ENCODE measurements at places on chromosomes 4 and X.

DNA sequence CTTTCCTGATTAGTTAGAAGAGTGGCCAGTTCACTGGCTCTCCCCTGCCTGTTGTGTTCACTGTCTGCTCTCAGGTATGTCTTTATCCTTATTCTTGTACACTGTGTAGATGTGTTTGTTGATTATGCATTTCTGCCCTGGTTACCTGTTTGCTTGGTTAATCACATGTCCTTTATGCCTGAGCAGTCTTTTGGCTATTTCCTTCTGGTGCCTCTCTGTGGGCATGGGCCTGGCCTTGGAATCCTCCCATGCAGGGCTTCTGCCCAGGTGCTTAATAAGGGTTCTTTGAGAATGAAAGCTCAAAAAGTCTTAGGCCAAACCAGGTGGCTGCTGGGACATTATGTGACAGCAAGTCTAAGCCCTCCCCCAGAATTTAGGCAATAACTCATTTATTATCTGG, 26.5 kb downstream of the OTUD6A start:
- DNase-seq = no peak

DNA sequence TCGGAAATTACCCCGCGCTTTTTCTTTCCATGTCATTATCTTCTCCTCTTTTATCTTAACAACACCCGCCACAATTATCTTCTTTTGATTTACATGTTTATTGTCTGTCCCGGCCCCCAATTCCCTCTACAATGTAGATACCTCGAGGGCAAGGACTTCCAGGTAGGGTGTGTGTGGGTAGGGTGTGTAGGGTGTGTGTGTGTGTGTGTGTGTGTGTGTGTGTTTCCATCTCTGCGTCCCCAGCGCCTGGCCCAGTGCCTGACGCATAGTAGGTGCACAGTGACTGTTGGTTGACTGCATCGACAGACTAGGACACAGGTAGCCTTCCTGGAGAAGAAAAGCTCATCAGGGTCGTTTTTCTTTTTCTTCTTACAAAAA, 103.1 kb downstream of the UCHL1 start:
- DNase-seq = no peak

DNA sequence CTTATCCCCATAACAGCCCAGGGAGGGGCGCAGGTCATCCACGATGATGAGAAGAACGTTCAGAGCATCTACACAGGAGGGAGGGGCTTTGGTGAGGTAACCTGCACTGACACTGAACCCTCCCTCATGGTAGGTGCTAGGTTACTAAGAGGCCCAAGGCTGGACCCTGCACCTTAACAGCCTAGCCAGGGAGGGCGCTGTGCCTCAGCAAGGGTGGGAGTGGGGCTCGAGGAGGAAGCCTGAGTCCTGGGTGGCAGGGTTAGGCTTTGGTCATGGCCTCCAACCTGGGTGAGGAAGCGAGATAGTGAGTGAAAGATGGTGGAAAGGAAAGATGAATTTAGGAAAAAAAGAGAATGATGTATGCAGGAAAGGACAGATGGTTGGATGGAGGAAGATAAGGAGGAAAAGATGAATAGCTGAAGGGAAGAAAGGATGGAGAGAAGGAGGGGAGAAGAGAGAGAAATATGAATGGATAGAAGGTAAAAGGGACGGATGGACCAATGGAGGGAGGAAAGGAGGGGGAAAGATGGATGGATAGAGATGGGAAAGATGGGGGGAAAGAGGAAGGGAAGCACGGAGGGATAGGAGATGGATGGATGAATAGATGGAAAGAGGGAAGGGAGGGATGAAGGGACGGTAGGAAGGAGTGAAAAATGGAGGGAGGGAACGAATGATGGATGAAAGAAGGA, 736 bp downstream of the IDS start:
- peak; percentile 30 for DNase-seq

- DNase-seq = no peak
Observed at GRCh38 chrX:6257025-6257424, 28.4 kb upstream of the NLGN4X start.

DNA sequence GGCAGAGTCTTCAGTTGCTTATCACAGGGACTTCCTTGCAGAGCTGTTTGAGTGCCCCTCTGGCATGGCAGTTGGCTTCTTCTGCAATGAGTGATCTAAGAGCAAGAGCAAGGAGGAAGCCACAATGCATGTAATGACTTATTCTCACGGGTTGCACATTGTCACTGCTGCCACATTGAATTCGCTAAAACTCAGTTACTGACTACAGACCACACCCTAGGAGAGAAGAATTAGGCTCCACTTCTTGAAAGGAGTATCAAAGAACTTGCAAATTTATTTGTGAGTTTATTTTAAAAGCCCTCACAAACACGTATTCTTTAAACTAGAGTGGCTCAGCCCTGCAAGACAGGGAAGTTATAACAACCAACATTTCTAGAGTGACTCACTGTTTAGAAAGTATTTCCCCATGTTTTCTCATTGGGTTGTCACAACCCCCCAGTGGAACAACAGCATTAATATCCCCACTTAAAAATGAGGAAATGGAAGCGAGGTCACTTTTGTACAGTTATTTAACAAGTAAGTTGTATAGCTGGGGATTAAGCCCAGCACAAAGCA, 32.4 kb upstream of the RBPJ start:
- DNase-seq = no peak

GRCh38 chrX:48937054-48937907, 18.5 kb upstream of the PIM2 start:
- peak; percentile 77 for DNase-seq

DNA sequence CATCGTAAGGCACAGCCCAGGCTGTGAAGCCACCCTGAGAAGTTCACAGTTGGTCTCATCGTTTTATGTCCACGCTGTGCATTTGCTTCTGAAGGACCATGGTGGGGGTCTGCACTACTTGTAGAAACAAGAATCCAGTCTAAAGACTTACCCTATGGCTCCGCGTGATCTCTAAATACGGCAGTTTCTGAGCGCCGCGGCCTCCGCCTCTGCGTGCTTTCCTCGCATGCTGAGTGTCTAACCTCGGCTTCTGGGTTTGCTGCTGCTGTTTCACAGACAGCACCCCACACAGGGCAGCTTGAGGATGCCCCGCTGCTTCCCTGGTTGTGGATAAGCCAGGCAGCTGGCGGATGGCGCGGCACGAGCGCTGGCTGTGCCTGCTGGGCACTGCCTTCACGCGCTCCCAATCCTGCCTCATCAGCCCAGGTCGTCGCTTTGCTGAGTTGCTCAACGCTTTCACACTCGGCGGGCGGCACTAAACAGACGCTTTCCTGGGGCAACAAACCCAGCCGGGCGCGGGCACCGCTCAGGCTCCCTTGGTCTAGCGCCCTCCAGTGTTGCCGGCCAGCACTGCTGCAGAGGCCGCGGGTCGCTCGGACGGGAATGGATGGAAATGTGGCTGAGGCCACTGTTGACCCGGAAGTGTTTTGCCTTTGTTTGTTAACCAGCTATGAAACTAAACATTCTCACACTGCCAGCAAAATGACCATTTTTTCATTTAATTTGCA, 39.2 kb downstream of the FGFRL1 start:
- DNase-seq = no peak

GRCh38 chrX:69207216-69207615, 42.0 kb upstream of the PJA1 start:
- no peak for DNase-seq

GRCh38 chr4:10099499-10100325, 16.9 kb downstream of the WDR1 start:
- peak; percentile 48 for DNase-seq

- no peak for DNase-seq
Observed at GRCh38 chr4:53786632-53787031, 195.3 kb upstream of the LNX1 start.

DNA sequence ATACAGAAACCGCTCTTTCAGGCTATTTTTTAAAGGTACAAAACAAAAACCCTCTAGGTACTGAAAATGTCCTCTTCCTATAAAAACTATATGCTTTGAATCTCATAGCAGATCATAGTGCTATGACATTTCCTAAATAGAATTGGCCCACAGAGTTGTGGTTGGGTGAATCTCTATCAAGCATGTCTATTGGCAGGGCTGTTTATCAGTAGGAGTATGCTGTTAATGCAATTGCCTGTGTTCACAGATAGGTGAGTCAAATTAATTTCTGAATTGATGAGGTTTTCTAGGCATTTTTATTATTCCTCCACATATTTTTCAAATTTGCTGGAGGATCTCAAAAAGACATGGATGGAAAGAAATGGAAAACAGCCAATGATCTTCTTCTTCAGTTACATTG, 73.9 kb downstream of the QRFPR start:
- DNase-seq = no peak

- DNase-seq = no peak
Observed at GRCh38 chrX:140983730-140984129, 18.7 kb upstream of the SPANXB1 start.

GRCh38 chr4:173937631-173938270, 345.7 kb downstream of the FBXO8 start:
- no peak for DNase-seq

DNA sequence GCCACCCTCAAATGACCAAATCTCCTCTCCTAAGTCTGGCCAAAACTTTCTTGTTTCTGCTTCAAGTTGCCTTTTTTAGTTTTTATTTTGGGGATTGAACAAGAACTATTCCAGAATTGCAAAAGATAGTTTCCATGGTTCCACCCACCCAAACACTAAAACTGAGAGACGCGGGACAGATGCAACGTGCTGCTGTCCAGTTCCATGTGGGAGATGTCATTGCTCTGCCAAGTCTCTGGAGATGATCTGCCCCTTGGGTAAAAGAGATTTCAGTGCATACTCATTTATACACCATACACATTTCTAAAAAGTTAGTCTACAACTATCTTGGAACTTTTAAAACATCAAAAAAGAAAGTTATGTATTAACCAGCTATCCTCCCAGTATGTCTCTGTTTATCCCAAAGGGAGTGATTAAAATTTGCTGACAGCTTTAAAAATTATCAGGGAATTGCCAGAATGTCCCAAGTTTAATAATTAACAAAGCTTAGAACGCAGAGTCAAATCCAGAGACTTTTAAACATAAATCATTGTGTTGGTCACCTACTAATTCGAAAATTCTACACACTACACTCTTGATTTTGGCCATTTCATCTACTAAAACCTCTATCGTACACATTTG, 3.2 kb downstream of the MAOB start:
- no peak for DNase-seq

DNA sequence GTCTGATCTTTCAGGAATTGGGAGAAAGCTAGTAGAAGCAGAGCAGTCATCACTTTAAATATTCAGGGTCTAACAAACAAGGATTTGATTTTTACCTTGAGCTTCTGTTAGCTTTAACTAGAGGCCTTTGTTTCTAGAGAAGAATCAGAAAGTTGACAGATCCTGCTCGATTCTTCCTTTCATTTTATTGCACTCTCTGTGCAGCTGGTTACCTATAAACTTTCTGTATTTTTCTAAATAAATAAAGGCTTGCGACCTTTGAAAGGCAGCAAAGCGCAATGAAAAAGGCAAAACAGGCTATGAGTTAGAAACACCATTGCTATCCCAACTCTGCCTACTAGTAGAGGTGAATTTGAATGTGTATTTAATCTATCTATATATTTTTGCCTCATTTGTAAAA, 101.4 kb upstream of the NPY2R start:
- no peak for DNase-seq

DNA sequence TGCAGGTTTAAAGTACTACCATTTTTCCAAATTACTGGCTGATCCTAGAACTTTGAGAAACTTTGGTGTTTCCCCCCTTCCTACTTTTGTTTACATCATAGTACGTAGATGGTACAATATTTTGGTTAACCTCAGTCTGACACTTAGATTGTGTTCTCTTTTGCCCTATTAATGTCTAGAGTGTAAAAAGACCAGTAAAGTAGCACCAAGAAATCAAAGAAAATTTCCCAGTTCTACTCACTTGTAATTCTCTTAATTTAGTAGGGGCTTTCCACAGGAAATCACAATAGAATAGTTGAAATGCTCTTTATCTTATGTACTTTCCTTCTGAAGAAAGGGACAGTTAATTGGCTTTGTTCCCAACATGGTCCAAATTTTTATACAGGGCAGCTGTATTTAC, 51.6 kb downstream of the NFKB1 start:
- no peak for DNase-seq

DNA sequence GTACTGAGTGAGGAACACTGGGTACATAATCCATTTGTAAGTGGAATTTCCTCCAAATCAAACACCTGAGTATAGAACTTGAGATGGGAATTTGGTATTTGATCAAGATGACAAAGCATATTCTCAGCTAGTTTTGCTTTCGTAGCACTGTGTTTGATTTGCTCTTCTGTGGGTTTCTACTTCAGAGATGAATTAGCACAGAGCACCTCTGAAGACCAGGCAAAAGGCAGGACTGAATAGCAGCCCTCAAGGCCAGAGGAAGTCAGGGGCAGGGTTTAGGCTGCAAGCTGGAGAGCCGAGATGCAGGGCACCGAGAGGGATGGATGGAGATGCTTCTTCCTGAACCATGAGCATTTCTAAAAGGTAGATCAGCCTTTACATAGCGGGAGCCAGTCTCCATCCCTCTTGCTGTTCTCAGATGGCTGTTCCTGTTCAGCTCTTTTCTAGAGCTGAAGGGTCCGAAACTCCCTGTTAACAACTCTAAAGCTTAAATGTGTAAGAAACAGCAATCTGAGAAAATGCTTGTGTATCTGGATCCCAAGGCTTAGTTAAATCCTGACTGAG, 10.8 kb downstream of the ZFP42 start:
- DNase-seq = no peak

DNA sequence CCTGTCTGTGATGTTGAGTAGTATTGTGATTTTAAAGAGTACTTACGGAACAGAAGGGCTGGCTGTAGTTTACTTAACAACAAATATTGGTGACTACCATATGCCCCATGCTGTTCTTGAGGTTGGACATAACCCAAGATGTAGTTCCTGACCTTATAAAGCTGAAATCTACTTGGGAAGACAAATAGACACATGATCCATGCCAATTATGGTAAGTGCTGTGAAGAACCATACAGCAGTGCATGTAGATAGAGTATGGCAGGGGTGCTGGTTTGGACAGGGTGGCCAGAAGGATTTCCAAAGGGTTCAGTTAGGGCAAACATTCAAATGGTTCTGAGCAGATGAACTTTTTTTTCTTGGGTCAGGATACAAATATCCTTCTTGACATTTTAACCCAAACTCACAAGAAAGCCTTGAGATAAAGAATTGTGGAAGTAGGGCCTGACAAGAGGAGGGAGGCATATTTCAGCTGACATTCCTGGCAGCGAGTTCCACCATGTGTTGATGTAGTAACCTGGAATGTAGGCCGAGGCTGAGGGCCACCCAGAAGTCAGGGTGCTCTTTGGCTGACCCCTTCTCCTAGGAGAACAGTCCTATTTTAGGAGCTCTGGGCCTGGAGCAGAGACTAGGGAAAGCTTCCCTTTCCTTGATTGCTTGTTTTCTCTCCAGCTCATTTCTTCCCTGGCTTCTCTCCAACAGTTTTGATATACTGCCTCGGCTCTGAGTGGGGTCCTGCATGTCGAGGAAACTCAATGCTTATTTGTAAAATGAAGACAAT, 74.2 kb downstream of the FREM3 start:
- no peak for DNase-seq

DNA sequence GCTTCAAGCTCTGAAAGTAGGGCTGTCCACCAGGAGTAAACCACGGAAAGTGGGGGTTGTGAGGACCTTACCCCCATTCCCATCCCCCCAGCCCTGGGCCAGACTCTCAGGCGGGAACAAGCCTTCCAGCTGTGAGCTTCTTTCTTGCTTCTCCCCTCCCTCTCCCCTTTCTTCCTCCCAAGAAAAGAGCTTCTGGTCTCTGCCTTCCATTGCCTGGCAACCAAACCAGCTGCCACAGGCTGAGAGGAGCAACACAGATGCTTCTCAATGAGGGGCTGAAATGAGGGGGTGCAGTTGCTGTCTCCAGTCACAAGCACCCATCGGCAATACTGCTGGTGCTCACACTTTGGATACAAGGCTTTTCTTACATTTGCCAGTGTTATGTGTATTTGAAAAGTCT, 72.5 kb downstream of the SLC16A2 start:
- no peak for DNase-seq
